Stimulated activated CD4-positive, alpha-beta T cell treated with anti-CD3 and anti-CD28 coated beads, Interleukin-2, amount 100 ng/mL, for 4 hours (primary cell): ENCODE measurements at places on chromosomes 7 and 10.

DNA sequence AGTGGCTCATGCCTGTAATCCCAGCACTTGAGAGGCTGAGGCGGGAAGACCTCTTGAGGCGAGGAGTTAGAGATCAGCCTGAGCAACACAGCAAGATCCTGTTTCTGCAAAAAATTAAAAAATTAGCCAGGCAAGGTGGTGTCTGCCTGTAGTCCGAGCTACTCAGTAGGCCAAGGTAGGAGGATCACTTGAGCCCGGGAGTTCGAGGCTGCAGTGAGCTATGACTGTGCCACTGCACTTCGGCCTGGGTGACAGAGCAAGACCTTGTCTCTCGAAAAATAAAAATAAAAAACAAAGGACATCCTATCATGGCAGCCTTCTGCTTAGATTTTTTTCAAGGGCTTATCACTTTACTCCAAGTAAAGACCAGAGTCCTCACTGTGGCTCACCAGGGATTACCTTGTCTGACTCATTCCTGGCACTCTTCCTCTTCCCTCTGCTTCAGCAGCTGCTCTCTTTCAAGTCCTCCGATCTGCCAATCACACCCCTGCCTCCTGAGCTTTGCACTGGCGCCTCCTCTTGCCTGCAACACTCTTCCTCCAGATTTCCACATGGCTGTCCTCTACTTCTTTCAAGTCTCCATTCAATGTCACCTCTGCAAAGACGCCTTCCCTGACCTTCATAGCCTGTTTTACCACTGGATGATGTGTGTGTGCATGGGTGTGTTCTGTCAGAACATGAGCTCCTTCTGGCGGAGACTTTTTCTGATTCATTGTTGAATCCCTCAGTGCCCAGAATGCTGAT lies 7.7 kb downstream of the PRTFDC1 start:
- no peak for DNase-seq

DNA sequence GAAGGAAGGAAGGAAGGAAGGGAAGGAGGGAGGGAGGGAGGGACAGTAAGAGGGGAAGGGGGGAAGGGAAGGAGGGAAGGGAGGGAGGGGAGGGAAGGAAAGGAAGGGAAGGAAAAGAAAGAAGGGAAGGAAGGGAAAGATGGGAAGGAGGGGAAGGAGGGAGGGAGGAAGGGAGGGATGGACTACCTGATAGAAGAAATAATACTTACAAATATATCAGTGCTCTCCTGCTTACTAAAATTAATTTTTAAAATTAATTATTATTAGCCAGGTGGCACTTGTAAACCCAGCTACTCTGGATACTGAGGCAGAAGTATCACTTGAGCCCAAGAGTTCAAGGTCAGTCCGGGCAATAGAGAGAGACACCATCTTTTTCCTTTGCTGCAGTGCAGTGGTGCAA lies 18.5 kb downstream of the ZC3HC1 start:
- DNase-seq, result no peak

DNA sequence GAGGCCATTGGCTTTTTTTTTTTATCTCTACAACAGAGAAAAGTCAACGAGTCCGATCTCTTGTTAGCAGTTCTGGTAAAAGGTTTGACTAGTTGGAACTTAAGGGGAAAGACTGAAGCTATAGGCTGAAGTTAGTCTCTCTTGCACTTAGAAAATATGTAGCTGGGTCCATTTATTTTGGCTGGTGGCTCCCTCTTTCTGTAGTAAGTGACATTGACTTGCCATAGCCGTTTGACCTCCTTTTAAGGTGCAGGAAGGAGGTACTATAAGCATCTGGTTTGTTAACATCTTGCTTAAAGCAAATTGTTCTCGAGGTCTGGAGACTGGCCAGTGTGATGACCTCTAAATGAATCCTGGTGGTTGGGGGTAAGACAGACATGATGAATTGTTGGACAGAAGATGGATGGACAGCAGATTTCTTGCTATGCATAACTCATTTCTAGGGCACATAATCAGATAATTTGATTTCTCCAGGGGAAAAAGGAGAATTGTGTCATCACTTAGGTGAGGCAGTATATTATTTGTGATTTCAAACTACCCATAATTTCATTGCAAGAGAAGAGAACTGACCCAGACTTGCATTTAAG lies 356.3 kb upstream of the GALNT17 start:
- DNase-seq, result no peak

DNA sequence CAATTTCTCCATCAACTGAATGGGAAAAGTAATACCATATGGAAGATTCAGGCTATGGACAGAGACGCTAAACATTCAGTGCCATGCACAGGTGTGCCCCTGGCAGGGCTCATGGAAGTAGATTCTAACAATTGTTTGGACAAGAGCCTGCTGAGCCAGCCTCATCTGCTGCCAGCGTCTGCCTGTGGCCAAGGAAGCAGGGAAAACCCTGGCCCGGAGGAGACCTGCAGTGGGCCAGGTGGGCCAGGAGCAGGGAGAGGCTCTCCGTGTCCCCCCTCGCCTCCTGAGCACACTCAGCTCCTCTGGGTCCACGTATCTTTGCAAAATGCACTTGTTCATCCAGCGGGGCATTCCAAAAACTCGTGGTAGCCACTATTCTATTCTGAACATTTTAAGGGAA lies 130.1 kb downstream of the TCERG1L start:
- DNase-seq, result no peak

GRCh38 chr10:29608476-29609301 lies 26.1 kb downstream of the SVIL start:
- DNase-seq, result no peak

- no peak for DNase-seq
These were observed 47.8 kb downstream of the CDHR3 start for GRCh38 chr7:106010866-106011265.

DNA sequence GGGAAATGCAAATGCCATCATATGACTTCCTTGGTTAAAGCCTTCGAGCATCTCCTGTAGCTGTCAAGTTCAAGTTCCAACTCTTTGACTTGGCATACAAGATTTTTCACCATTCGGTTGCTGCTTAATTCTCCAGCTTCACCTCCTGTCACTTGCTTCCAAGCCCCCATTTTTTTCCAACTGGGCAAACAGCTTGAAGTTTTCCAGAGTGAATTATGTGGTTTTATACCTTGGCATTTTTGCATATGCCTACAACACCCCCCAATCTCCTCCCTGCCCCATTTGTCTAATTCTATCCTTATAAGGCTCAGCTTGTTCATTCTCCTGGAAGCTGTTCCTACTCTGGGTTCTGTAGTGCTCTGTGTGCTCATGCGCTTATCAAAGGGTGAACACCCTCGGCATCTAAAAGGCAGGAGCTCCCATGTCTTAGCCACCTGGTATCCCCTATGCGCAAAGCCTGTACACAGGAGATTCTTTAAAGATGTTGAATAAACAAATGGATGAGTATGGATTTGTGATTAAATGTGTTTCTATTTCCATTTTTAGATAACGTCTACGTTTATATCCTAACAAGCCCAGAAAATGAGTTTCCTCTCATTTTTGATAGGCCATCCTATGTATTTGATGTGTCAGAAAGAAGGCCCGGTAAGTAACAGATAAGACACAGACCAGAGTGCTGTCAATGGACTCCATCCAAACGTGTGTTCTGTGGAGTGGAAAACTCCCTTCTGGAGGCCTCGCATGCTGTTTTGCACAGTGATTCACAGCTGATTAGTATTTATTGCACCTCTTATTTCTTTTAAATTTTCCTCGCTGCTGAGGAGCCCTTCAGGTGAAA lies 52.5 kb downstream of the CDHR3 start:
- DNase-seq, result no peak

DNA sequence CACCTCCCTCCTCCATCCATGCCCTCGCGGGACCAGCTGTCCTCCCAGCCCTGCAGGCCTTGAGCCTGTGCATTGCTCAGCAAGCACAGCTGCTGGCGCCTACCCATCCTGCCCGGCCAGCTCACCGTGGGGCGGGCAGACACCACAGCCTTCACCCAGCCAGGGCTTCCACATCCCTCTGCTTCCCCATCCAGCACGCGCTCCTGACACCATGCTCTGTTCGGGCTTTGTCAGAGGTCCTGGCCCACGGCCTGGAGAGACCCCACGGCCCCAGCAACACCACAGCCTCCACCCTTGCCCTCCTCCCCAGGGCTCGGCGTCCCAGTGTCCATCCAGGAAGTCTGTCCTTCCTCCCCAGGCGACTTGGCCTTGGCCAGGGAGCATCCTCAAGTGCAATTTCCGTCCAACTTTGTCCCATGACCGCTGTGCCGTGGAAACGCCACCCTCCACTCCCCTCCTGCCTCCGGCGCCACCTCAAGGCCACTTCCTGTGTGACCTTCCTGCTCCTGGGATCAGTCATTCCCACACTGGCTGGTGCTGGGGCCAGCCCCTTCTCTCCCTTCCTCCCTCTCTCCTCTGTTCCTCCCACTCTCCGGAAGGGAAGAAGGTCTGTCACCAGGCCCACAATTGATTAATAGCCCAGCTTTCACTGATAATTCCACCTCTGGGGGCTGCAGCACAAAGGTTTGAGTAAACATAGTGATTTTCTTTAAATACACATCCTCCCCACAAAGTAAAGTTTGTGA lies 71.5 kb upstream of the SMNDC1 start:
- no peak for DNase-seq

GRCh38 chr10:93613126-93613525 lies 789 bp downstream of the PDE6C start:
- no peak for DNase-seq

DNA sequence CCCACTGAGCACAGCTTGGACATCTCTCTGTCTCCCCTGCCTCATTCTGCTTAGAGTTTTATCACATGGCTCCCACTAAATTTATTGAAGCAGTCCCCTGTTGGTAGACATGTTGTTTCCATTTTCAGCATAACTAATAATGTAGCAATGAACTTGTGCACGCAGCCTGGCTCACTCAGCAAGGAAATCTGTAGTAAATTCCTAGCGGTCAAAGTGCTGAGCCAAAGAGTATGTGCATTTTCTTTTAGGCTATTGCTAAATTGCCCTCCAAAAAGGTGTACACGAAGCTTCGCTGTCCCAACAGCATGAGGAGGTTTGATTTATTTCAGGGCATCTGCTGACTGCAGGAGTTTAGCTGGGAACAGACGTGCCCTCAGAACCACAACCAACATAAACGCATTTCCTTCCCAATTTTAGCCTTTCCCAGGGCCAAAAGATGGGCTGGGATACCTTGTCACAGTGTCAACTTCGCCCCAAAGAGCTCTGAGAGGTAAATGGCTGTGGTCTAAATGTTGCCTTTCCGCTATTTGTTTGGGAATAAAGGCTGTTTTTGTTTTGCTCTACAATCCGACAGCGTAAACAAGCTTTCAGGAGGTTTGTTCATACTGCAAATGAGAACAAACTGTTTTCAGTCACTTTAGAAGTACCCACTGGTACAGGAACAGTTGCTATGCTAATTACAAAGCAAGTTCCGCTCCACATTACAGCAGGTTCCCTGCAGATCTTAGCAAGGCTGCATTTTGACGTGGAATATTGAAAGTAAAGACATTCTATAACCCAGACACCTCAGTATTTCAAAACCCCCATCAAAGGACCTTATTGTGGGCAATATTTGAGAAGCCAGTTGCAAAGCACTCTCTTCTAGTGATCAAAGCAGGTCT lies 16.8 kb downstream of the VSIR start:
- no peak for DNase-seq

GRCh38 chr10:6406220-6407033 lies 173.6 kb downstream of the PRKCQ start:
- no peak for DNase-seq

DNA sequence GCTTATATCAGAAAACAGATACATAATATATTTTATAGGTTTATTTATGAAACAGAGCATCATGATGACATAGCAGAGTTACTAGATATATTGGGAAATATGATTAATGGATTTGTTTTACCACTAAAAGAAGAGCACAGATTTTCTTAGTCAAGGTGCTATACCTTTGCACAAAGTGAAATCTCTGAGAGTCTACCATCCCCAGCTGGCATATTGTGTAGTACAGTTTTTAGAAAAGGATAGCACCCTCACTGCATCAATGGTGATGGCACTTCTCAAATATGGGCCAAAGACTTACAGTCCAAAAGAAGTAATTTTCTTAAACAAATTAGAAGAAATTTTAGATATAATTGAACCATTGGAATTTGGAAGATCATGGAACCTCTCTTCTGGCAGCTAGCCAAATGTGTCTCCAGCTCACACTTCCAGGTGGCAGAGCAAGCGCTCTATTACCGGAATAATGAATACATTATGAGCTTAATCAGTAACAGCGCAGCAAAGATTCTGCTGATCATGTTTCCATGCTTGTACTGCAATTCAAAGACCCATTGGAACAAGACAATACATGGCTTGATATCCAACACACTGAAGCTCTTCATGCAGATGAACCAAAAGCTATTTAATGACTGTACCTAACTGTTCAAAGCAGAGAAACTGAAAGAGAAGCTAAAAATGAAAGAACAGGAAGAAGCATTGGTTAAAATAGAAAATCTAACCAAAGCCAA lies 21.9 kb upstream of the CREB3L2 start:
- DNase-seq, result no peak

DNA sequence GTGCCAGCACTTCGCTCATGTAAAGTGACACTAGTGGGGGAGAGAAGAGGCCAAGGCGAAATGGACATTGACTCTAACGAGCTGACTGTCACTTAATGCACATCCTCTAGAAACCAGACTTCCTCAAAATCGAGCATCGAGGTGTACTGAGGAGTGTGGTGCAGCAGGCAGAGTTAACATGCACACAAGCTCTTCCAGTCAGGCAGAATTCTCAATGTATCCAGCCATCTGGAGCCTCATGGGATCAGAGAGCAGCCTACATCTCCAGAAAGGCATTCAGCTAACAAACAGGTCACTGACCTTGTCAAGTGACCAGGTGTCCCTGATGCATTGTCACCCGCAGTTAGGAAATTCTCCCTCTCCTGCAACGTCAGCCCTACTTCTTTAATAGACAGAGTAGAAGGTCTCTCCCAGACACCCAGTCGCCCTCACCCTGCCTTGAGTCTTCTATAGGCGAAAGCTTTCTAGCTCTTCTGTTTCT lies 259.8 kb upstream of the AOAH start:
- no peak for DNase-seq

GRCh38 chr10:95290461-95291364 lies at the start of gene PDLIM1:
Gene PDLIM1 (minus strand): TSS chr10:95291003. CDS start chr10:95290915, 88 bp downstream.
- DNase-seq, result no peak

GRCh38 chr7:90320801-90321494 lies at the start of gene FAM237B:
Gene FAM237B (minus strand): TSS chr7:90321304. CDS start chr7:90319748, 1,556 bp downstream.
- DNase-seq, result no peak

- DNase-seq, result peak; percentile 63
These were observed 742 bp downstream of the LMBR1 start for GRCh38 chr7:156892081-156892800.

GRCh38 chr7:87398446-87398845 lies 53.0 kb downstream of the CROT start:
- DNase-seq, result no peak

GRCh38 chr7:149774237-149775175 lies 1.1 kb upstream of the ZNF467 start:
- DNase-seq, result no peak
